ENCODE measurements at places on chromosomes 2 and 18. TPM values are rescaled to one million over a fixed set of nuclear protein-coding genes. Genes with fewer than 3 reads are reported as not detected.

DNA sequence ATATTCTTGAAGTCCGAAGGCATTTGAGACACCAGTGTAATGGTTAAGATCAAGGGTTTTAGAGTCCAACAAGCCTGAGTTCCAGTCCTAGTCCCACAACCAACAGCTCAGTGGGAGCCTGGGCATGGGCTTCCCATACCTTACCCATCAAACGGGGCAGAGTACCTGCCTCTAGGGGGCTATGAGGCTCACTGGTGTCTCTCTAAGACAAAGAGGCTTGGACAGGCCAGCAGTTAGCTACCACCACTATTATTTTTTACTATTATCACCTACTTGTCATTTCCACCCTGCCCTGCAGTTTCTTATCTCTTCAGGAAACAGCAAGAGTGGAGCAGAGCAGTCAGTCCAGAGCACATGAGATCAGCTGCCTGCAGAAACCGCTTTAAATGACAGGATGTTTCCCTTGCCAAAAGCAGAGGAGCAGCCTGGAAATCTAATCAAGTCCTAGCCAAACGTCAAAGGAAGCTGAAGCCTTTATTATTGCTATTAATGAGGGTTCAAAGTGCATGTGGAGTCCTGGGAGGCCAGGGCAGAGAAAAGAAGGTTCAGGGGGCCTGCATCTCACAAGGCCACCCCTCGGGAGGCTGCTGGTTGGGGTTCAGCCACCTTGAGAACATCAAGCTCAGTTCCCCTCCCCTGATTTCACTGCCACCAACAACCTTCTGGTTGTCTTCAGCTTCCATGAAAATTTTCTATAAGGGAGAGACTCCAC, 66.6 kb downstream of the STPG4 start:
- DNase-seq, result peak; percentile 47

- no peak for DNase-seq
These were observed 940.3 kb upstream of the CRIM1 start for GRCh38 chr2:35415282-35415681.

- DNase-seq, result no peak
These were observed 8.0 kb downstream of the TUBA3E start for GRCh38 chr2:130190237-130190636.

GRCh38 chr2:54103454-54104314, 11.7 kb upstream of the ACYP2 start:
- peak; percentile 79 for DNase-seq

ADAM23 gene
- polyA plus RNA-seq, result not detected

DNA sequence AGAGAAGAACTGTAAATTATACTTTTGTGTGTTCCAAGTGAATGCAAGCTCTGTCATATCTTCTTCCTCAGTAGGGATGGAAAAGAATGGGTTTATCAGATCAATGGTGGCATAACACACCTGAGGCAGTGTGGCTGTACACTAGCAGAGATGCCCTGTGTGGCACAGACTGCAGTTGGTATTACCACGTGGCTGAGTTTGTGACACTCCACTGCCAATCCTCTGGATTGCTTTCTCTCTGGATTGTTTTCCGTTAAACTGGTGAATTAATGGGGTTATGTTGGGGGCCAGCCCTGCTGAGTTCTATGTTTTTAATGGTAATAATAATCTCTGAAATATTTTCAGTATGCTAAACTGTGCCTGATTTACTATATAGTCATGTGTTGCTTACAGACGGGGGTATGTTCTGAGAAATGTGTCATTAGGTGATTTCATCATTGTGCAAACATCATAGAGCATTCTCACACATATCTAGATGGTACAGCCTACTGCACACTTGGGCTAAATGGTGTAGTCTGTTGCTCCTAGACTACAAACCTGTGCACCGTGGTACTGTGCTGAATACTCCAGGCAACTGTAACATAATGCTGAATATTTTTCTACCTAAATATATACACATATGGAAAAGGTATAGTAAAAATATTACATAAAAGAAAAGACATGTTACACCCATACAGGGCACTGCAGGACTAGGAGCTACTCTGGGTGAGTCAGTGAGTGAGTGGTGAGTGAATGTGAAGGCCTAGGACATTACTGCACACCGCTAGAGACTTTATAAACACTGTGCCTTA, 84.7 kb upstream of the ST6GAL2 start:
- no peak for DNase-seq

FBLN7 gene
- polyA plus RNA-seq, result 2.3 TPM

LRRFIP1 gene
- 40.5 TPM for polyA plus RNA-seq

DNA sequence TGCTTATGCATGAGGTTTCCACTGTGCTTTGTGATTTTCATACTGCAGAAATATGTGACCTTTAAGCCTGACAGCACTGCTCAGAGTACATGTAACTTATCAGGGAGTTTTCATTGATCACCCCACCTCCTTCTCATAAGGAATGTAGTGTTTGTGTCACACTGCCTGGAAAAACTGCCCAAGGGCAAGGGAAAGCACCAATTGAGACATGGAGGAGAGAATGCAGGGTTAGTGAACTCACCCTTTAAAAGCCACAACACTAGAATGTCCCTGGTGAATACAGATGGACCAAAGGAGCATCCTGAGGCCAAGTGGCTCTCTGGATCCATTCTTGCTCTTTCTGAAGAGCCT, 147.2 kb upstream of the SPATS2L start:
- no peak for DNase-seq

DNA sequence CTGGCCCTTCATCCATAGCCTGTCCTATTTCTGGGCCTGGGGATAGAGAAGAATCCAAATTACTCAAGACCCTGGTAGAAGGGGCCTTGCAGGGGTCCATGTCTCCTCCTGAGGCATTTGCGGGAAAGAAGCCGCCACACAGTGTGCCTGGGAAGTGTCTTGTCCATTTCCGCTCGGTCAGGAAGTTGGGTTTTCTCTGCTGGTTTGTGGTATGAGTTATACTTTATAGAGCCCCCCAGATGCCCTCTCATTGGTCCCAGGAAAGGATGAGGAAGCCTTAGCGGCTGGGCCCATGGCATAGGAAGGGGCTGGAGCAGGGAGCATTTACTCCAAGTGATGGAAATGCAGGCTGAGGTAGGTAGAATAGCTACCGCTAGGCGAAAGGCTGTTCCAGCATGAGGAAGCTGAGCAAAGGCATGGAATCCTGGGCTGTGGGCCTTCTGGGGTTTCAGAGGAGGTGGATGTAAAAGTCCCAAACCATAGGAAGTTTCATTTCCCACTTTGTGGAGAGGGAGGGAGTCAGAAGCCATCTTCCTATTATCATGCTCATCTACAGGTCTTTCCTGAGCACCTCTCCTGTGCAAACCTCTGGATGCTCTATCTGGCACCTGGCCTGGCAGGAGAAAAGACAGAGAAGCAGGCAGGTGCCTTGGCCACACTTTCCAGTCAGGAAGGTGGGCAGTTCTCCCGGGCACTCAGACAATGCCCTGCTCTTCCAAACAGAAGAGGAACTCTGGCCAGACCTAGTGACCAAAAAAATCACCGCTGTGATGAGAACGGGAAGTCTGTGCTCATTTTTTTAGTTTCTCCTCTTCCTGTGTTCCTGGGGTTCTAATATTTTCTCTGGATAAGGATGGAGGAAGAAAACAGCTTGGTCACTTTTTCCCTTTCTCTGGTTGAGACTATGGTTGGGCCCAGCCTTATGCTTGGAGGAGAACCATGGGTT, 2.6 kb upstream of the CD207 start:
- no peak for DNase-seq

MZT2A gene
- polyA plus RNA-seq, result 205 TPM

- DNase-seq, result no peak
These were observed 392.2 kb upstream of the FIGN start for GRCh38 chr2:164127971-164128527.
